Stimulated activated CD8-positive, alpha-beta memory T cell treated with anti-CD3 and anti-CD28 coated beads, Interleukin-15, amount 100 ng/mL, for 4 hours (primary cell): ENCODE measurements at places on chromosomes 16 and 17.

DNA sequence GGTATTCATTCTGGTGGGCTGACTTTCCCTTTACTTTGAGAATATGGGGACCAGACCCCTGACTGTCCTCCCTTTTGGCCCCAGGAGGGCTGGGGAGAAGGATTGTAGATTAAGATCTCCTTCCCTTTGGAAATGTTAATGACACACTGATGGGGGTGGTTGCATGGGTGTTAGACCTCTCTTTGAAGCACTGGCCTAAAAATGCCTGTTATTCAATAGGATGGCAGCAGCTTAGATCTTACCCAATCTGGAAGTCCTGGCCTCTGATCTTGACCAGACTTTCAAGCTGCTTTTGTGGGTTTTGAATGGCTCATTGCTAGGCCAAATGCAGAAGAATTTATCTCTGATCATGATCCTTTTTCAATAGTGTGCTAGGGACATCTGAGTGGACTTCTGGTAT, 25.7 kb downstream of the MAP3K3 start:
- DNase-seq: no peak

DNA sequence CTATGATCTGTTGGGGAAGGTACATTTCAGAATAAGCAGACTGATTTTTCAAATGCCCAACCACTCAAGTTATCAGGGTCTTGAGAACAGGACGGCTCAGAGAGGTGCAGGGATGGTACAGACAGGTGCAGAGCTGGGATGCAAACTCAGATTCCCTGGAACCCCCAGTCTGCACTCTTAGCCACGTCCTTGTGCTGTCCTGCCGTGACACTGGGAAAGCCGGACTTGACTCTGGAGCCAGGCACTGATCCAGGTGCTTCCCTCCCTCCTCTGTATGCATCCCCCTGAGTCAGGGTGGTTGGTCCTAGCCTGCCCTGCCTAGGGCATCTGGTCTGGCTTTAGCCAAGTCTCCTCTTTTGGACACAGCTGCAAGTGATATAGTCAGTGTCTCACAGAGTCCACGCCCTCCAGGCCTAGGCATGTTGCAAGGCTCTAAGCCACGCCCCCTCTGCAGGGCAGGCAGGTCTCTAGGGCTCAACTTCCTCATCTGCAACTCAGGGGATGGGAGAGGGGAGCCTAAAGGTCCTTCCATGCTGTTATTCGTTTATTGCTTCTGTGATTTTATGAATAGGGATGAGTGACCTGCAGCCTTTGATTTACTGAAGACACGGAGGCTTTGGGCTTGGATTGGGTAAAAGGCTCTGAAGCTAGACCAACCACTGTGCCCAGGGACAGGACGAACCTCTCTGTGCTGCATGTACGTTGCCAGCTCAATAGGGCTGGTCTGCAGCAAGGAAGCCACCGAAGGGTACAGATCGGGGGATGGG, 97.3 kb downstream of the SDK2 start:
- DNase-seq: no peak

DNA sequence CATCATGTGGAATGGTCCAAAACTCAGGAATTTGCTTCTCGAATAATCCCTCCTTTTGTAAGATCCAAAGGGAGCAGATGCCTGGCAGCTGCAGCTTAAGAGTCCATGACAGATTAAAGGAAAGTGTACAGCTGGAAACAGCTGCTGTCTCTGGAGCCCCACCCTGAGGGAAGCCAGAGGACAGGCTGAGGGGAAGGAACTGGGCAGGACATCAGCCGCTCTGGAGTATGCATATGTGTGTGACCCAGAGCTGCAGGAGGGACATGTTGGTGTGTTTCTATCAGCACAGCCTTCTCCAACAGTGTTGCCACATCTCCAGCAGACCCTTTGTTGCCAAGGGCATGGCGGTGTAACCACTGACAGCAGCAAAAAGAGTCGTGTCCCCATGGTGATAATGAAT, 46.2 kb downstream of the CYB561 start:
- DNase-seq: no peak

GRCh38 chr17:47967607-47968252, 3.2 kb upstream of the CDK5RAP3 start:
- no peak for DNase-seq

DNA sequence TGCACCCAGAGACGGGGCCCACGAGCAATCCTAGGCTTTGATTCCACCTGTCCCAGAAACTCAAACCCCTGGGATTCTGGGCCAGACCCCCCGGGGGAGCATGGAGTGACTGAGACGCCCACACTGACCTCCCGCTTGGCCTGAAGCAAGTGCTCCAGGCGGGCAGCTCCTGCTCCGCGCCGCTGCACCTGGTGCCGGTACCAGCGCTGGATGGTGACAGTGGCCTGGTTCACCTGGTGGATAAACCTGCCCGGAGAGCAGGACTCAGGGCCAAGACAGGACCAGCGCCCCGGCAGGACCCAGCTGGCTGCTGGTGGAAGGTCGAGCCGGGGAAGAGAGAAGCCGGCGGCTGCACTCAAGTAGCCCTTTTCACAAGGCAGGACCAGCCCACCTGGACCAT, 22.6 kb downstream of the CEP131 start:
- no peak for DNase-seq

GRCh38 chr16:75529959-75530358, 5.9 kb downstream of the CHST5 start:
- no peak for DNase-seq

DNA sequence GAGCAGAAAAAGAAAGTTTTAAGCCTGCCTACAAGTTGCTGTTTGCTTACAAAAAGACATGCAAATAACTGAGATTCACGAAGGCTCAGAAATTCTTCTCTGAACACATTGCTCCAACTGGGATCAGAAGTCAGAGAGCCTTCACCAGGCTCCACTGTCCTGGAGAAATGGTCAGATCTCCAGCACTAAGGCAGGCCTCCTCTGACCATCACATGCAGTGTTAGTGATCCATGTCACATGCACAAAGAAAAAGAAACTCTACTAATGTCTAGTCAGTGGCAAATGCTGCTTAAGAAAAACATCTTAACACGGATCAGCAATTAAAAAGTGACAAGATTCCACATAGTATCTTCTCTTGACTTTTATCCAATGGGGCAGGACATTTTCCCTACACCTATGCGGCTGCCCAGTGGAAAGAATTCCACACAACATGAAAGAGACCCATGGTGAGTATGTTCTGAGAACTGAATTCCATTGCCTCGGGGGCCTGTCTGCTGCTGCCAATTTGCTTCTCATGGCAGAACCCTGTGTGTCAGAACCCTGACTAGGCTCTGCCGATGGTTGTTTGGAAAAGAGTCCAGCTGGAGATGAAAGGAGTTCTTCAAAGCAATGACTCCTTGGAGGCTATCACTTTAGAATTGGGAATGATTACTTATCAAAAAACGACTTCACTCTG, 96.6 kb downstream of the HIC1 start:
- DNase-seq: no peak

DNA sequence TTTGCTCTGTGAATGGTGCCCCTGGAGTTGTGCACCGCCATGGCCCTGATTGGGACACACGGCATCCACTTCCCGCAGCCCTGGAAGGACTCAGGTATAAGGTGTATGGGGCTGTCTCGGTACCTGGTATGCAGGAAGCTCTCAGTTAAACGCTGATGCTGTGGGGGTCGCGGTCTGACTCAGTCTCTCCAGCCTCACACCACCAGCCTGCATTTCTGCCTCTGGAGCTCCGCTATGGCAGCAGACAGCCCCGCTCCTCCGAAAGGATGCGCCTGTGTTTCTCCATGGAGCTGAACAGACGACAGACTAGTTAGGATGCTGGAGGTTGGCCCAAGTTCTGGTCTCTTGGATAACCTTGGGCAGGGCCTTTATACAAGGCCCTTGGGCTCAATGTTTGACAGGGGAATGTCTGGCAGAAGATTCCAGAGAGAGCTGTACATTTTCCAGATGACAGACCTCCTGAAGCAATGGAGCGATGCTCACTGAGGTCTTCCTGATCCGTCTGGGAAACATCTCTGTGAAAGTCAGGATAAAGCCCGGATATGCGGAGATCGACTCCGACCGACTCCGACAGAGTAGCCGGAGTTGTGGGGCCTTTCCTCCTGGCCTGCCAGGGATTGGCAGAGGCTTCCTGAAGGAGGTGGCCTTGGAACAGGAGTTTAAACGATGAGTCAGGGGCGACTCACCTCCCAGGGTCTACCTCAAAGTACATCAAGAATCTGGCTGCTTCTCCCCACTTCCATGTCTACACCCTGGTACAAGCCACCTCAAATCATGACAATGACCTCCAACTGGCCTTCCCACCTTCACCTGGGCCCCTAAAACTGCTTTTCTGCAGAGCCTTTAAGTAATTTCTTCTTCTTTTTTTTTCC, 21.9 kb upstream of the BCAR1 start:
- no peak for DNase-seq

- no peak for DNase-seq
Measured at GRCh38 chr17:13078591-13079385, 61.0 kb upstream of the ELAC2 start.

DNA sequence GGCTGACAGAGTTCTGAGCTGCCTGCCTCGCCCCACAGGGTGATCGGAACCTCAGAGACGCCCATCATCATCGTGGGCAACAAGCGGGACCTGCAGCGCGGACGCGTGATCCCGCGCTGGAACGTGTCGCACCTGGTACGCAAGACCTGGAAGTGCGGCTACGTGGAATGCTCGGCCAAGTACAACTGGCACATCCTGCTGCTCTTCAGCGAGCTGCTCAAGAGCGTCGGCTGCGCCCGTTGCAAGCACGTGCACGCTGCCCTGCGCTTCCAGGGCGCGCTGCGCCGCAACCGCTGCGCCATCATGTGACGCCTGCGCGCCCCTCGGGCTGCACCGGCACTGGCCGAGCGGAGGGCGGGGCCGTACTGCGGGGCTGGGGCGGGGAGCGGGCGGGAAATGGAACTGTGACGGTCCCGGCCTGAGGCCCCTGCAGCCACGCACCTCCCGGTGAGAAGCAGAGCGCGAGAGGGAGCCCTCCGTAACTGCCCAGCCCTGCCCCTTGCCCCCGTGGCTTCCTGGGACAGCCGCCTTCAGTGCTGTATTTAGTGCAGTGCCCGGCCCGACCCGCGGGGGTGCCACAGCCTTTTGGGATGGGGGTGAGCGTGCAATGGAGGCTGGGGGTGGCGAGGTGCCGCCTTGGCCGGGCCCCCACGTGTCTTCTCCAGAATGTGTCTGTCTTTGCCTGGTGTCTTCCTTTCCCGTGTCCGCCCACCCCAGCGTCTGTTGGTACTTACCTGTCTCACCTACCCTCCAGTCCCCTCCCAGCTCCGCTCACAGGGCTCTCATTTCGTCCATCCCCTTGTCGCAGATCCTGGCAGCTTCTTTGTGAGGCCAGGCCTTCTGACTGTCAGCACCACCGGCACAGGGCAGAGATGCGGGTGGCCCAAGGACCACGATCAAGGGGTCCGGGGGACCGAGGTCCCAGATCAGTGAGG, 9.8 kb downstream of the RASL10B start:
- DNase-seq: no peak

DNA sequence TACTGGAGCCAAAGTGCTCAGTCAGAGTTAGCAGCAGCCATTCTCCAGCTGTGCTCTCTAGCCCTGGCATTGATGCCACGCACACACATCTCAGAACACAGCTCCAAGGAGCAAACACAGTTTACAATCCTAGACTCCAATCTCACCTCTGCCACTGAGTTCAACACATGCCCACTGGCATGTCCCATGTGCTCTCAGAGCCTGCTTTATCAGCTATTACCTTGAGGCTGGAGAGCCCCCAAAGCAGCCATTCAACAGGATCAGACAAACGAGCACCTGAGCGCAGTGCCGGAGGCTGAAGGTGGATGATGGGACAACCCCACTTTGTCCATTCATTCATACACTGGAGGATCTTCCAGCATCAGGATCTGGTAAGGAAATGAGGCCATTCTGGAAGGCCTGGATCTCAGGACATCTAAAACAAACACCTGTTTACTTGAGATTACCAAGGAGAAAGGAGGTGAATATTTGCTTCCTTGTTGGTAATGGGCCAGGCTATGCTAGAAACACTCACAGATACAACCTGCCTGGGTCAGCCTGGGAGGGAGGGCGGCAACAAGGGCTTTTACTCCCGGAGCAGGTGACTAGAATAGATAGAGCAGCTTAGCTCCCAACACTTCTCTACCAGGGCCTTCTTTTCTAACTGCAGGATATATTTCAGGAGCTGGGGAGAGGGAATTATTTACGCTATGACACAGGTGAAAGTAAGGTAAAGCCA, 25.4 kb downstream of the RANBP10 start:
- no peak for DNase-seq

GRCh38 chr17:82848022-82848592, 8.3 kb upstream of the ZNF750 start:
- DNase-seq: peak; percentile 26

- no peak for DNase-seq
Measured at GRCh38 chr17:73423806-73424205, 112.0 kb upstream of the CDC42EP4 start.

- no peak for DNase-seq
Measured at GRCh38 chr17:65394811-65395472, 166.5 kb downstream of the AXIN2 start.

GRCh38 chr17:78341559-78342448, 18.1 kb downstream of the SOCS3 start:
- no peak for DNase-seq

DNA sequence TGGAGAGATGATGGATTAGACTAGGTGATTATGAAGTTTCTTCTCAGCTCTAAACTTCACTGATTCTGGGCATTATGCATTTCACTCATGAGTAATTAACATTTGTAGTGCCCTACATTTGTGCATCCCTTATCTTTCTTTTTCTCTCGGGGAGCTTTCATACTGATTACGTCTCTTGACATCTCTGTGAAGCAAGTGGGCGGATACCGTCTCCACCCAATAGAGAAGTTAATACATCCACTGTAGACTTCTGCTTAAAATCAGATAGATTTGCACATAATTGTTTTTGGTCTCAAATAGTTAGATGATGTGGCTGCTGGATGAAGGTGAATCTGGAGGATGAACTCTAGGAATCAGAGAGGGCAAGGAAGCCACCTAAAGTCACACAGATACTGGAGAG, 653.6 kb upstream of the EEF2KMT start:
- DNase-seq: no peak

- DNase-seq: no peak
Measured at GRCh38 chr17:9090641-9091096, 69.4 kb downstream of the NTN1 start.

- no peak for DNase-seq
Measured at GRCh38 chr16:87922250-87922871, 14.0 kb downstream of the CA5A start.

DNA sequence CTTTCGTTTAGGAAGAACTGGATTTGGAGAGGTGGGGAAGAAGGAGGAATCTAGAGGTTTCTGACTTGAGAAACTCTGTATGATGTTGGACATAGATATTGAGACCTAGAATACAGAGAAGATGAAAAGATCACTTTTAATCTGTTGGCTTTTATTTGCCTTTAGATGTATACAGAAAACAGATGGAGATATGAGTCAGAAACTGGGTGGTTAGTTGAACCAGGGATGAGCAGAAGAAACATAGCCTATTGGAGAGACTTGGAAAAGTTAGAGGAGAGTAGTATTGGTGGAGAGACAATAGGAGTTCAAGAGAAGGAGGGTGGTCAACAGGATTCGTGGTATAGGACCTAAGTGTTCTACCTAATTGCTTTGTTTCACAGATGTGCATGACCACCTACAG, 5.1 kb downstream of the PHAF1 start:
- DNase-seq: no peak

DNA sequence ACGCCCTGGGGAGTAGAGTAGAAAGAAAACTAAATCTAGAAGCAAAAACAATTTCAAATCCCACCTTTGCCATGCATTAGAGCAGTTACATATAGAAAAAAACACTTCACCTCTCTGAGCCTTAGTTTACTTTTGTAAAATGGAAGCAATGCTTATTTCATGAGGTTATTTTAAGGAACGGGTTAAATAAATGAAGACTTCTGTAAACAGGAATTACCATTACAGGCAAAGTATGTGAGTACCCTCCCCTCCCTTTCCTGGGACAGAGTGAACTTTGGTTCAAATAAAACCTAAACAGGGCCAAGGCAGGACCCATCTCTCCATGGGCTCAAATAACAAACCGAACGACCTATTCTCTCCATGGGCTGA, 4.5 kb upstream of the KRT15 start:
- DNase-seq: no peak
